ENCODE measurements at places on chromosomes 3 and 15. TPM values are rescaled to one million over a fixed set of nuclear protein-coding genes. Genes with fewer than 3 reads are reported as not detected.

The FOXB1 gene
- total RNA-seq: not detected

The FBXW12 gene
- total RNA-seq: 0.15 TPM

The KNG1 gene
- not detected for total RNA-seq

The CPNE9 gene
- total RNA-seq: not detected

The CXCR6 gene
- total RNA-seq: not detected

The KLHL40 gene
- total RNA-seq: not detected

The GABRR3 gene
- not detected for total RNA-seq

The TUSC7 gene
- total RNA-seq: not detected

The GCSAM gene
- not detected for total RNA-seq

Data from smooth muscle cell of trachea (primary cell).